CD4-positive, alpha-beta memory T cell (primary cell): ENCODE measurements at places on chromosomes 7 and 10.

GRCh38 chr7:34471844-34472243, 186.2 kb upstream of the NPSR1 start:
- DNase-seq = no peak

GRCh38 chr7:74493295-74493694, 39.6 kb downstream of the GTF2IRD1 start:
- DNase-seq = no peak

GRCh38 chr10:11396311-11396955, 215.0 kb downstream of the USP6NL start:
- no peak for DNase-seq

DNA sequence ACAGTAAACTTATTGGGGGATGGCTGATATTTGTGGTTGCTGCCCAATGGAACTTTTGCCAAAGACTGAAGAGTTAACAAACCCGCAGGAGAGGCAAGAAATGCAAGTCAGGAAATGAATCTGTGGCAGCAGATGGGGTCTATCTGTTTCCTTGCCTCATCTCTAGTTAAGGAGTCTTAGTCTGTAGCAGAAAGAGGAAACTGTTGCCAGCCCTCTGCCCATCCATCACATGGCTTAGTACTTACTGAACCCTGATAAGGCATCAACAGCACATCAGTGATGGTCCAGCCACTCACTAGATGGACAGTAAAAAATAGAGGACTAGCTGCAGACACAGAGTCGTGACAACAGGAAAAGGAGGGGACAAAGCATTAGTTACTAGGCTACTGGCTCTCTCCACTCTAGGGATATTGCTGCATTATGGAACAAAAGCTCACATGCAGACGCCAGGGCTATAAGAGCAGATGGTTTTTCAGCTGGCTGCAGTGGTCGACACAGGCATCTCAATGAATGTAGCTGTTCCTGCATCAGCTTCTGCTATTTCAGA, 614.7 kb downstream of the PARD3 start:
- DNase-seq = no peak

- DNase-seq = no peak
Observed at GRCh38 chr10:102016416-102016815, 39.6 kb downstream of the ARMH3 start.

- no peak for DNase-seq
Observed at GRCh38 chr10:34109952-34110702, 705.0 kb downstream of the PARD3 start.

DNA sequence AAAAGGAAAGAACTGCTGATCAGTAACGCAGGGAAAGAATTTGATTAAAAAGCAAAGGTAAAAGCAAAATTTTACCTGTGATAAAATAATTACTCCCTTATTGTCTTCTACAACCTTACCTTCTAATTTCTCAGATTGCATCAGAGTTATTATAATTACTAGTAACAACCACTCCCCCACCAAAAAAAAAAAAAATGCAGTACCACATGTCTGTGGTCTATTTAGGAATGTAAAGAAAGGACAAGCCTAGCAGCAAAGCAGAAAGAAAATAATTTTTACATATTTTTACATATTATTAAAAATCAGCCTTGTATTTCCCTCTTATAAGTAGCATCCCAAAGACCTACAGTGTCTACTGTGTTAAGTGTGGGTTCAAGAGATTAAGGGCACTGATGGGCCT, 430.4 kb downstream of the TFEC start:
- DNase-seq = no peak

GRCh38 chr10:62687230-62687748, 117.2 kb upstream of the ADO start:
- no peak for DNase-seq

DNA sequence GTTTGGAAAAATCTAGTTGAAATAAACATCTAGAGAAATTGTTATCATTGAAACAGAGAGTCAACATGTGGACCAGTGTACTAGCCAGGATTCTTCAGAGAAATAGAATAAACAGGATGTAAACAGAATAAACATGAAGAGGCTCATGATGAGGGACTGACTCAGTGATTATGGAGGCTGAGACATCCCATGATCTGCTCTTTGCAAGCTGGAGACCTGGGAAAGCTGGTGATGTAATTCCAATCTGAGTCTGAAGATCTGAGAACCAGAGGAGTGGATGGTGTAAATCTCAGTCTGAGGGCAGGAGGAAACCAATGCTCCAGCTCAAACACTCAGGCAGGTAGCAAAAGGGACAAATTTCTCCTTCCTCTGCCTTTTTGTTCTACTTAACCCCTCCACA, 62.9 kb upstream of the FAM180A start:
- no peak for DNase-seq

- DNase-seq = no peak
Observed at GRCh38 chr10:34396663-34397062, 418.4 kb downstream of the PARD3 start.

- no peak for DNase-seq
Observed at GRCh38 chr7:99054781-99055180, 89.1 kb downstream of the SMURF1 start.

- no peak for DNase-seq
Observed at GRCh38 chr7:158353606-158354570, 233.7 kb downstream of the PTPRN2 start.

DNA sequence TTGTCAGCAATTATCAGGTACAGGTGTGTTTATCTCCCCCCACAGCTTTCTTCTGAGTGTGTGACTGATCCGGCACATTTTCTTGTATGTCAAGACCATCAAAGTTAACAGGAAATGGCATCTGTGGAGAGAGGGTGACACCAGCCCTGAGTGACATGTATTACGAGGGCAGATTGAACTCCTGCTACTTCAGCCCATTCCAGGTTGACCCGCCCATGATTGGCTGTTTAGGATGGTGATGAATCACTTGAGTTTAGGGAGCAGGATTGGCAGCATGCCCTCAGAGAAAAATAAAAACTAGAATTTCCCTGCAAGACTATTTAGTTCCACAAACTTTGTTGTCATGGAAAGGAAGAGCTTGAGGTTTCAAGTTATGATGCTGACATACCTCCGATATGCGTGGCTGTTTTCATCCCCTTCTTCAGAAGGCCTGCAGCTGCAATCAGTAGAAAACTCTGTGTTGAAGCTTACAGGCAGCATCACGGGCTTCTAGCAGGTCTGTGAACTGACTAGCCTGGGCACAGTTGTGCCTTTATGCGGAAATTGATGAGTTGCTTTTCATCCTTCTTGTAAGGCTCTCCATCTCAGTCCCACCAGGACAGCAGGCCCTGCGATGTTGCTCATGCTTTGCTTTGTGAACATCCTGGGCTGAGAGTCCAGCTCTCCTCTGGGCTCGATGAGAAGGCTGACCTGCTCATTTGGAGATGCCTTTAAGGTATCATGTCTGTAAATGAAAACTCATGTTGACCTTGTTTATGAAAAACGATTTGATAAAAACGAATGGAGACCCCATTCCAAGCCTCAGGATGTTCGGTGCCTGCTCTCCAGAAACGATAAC, 8.0 kb upstream of the CELF2 start:
- DNase-seq = no peak

DNA sequence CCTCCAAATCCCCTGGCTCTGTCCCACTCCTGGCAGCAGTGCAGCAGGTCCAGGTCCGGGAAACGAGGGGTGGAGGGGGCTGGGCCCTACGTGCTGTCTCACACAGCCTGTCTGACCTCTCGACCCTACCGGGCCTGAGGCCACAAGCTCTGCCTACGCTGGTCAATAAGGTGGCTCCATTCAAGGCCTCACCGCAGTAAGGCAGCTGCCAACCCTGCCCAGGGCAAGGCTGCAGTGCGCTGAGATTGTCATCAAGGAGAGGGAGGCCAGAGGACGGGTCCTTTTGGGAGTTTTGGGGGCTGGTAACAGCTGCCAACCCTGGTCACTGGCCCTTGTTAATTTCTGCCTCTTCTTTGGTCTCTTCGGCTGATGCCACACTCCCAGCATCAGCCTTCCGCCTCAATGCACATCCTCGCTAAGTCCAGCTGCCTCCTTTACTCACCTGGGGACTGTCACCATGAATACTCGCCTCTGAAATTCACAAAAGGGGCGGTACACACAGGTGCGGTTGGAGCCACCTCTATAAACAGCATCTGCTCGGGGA, 3.5 kb downstream of the EPO start:
- DNase-seq = no peak

GRCh38 chr7:116348346-116348745, 138.0 kb downstream of the TES start:
- no peak for DNase-seq

DNA sequence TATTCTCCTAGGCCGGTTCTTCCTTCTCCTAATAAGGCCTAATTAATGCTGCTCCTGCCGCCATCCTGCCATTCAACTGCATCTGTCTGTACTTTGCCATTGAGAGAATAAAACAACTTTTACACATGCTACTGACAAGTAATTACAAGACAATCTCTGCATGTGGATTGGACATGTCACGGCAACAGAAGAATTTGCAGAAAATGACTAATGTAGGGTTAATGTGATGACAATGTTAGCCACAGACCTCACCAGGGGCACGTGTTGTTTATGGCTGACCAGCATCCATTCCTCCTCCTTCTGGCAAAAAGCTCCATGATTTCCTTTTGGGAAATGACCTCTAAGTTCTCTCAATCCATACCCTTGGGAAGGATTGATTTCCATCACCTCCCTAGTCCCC, 58.0 kb downstream of the NEBL start:
- DNase-seq = no peak

GRCh38 chr7:7119729-7120128, 62.6 kb upstream of the C1GALT1 start:
- no peak for DNase-seq

DNA sequence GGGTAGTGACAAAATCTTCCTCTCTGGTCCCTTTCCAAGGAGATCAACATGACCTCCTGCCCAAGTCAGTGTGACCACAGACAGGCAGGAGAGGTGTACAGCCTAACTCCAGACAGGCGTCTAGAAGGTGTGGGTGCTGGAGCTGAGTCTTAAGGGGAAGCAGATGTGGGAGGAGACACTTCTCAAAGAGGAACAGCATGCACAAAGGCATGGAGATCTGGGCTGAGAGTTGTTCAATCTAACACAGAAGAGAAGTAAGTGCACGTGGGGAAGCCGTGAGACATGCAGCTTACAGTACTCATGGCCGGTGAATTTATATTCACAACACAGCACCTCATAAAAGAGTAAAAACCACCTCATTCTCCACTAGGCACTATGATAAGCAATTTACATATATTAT, 23.8 kb upstream of the GSDME start:
- DNase-seq = no peak

- DNase-seq = no peak
Observed at GRCh38 chr7:159169391-159169790, 24.7 kb upstream of the VIPR2 start.
